ENCODE measurements at places on chromosomes 12 and 14.

GRCh38 chr14:73591690-73592449, at the start of gene ACOT4:
TSS of gene ACOT4 (plus strand) at chr14:73591873. CDS start at chr14:73591960, 87 bp downstream.
- no peak for DNase-seq

GRCh38 chr14:66842911-66843512, 335.1 kb downstream of the GPHN start:
- DNase-seq, result no peak

DNA sequence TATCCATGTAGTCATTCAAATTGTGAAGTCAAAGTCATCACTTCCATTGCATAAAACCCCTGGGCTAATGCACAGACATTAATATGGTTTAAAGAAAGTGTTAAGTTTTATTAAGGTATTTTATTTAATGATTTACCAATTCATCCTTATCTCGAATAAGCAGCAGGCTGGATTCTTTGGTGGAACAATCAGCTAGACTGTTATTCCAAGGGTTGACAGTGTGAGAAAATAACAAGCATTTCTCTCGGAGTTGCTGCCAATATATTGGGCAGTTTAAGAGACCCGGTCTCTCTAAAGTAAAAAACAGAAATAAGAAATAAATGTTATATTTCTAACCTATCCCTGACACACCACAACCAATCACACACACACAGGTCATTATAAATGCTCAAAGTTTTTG, 9.4 kb downstream of the KLRB1 start:
- DNase-seq, result no peak

GRCh38 chr14:105430565-105430964, 10.9 kb downstream of the MTA1 start:
- no peak for DNase-seq

GRCh38 chr12:88503281-88503703, 77.0 kb downstream of the KITLG start:
- DNase-seq, result no peak

DNA sequence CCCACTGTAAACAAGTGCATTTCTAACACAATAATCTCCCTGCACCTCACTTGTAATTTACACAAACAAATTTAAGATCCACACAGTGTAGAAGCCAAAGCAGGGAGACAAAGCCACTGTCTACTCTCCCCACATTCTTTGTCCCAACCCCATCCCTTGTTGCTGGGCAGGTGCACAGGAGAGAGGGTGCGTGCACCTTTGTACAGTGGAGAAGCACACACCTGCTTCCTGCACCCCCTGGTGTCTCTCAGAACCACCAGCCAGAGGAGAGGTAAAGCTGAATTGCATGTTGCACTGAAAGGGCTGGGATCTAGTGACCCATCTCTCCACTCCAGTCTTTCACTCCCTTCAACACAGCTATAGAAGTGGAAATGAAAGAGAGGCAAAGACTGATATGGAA, 51.4 kb upstream of the IFNG-AS1 start:
- DNase-seq, result no peak

- no peak for DNase-seq
These were observed 563.9 kb upstream of the LMO3 start for GRCh38 chr12:17169726-17170471.

- no peak for DNase-seq
These were observed 728.7 kb upstream of the TMEM132C start for GRCh38 chr12:127538316-127538715.

GRCh38 chr12:54371328-54372112, 7.2 kb upstream of the GPR84 start:
- no peak for DNase-seq

DNA sequence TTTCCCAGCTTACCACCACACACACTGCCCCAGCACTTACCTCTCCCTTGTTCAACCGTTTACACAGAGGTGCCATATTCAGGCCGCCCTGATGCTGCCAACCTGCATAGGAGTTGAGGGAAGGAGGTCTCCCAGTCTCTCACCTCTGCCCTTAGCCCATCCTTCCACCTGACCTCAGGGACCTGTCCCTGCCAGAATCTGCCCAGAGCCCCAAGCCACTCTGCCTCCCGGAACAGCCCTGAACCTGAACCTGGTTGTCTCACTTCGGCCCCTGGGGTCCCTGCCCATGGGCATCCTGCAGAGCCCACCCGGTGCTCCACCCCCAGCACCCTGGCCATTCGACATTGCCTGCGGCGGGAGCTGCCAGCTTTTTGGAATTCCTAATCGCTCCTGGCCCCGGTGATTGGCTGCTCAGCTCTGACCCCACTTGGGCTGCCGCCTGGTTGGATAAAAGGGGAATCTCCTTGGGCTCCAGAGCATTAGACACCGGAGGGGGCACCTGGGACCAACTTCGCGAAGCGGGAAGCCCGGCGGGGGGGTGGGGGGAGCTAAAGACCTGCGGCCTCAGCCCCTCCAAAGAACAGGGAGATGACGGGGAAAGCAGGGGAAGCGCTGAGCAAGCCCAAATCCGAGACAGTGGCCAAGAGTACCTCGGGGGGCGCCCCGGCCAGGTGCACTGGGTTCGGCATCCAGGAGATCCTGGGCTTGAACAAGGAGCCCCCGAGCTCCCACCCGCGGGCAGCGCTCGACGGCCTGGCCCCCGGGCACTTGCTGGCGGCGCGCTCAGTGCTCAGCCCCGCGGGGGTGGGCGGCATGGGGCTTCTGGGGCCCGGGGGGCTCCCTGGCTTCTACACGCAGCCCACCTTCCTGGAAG, at the start of gene VSX2:
VSX2 (plus strand) TSS at position 476 of the 874 bp plus-strand sequence; CDS start at position 589, 113 bp downstream.
- DNase-seq, result no peak

DNA sequence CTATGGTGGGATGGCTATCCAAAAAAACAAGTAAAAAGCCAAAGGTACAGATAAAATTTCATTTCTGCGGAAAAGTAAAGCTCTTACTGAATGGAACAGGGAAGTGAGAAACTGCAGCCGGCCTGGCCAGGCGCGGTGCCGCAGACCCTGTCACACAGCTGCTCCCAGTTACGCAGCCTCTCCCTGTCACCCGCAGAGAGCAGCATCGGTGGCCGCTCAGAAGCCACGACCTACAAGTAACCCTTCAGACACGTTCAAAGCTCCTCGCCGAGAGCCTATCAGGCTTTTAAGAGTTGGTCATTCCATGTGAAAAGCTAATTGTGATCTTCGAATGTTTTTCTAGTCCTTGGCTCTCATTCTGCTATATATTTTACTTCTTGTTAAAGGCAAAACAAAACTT, 11.0 kb upstream of the ANKLE2 start:
- no peak for DNase-seq

GRCh38 chr14:69449216-69449615, 35.3 kb upstream of the PLEKHD1 start:
- DNase-seq, result no peak

DNA sequence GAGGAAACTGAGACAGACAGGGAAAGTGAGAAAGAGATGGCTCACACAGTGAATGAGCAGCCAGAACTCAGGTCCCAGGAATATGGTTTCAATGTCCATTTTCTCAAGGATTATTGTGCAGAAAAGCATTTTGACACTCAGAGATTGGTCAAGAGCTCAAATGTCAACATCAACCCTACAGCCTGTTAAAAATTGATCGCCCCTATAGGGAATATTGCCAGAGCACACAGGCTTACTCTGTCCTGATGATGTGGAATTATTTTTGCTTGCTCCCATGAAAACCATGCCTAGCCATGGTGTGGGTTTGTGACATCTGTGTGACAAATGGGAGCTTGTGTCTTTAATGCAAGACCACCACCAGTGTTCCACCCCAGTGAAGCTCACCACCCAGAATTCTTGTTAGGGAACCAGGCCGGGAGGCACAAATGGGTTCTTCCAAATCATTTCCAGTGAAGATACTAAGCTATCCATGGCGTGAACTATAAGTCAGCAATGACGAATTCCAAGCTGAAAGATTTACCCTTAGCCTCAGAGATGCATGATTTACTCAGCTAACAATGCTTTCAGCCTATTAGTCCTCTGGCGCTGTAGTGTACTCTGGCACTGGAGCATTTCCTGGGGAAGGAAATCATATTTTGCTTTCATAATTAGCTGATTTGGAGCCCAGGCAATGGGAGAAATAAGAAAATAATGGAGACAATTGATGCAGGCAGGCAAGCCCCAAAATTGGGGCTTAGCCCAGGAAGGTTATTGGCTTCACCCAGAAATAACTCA, 1188.2 kb upstream of the TMEM132C start:
- DNase-seq, result no peak

- DNase-seq, result no peak
These were observed 27.1 kb downstream of the KCTD10 start for GRCh38 chr12:109449845-109450532.

- DNase-seq, result no peak
These were observed 37.4 kb upstream of the HIGD1C start for GRCh38 chr12:50914872-50915484.
